COR-L47 (cell line): ENCODE measurements at places on chromosomes 2 and 18.
A peak's percentile ranks its signal among the peaks of the same experiment; 100 is the strongest.

DNA sequence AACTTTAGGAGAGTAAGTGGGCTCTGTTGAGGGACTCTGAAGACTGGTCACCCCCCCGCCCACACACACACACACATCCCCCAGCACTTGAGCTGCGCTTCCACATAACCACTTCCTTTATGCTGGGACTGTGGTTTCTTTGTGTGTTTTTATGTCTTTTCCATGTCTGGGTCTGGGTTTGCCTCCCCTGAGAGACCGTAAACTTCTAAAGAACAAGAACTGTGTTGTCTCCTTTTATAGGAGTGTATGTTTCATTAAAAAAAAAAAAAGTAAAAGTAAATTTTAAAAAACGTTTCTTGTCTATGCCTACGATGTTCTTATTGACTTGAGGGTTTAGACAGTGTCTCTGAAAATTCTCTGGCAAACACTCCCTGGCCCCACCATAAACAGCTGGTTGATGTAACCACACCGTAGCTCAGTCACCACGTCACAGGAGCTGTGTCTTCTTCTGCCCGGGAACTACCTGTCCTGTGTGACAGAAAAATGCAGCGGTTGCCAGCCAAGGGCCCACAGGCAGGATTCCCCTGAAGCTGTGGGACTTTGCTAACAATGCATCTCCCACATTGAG, 68.0 kb downstream of the KLHL29 start:
- no peak for DNase-seq

DNA sequence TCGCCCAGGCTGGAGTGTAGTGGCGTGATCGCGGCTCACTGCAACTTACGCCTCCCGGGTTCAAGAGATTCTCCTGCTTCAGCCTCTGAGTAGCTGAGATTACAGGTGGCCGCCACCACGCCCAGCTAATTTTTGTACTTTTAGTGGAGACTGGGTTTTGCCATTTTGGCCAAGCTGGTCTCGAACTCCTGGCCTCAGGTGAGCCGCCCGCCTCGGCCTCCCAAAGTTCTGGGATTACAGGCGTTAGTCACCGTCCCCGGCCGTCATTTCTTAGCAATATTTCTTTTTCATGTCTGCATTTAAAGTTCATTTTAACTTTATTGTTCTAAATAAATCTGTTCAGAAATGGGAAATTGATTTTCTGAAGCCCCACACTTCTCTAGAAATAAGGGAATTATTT, 597.3 kb upstream of the DDX18 start:
- no peak for DNase-seq

DNA sequence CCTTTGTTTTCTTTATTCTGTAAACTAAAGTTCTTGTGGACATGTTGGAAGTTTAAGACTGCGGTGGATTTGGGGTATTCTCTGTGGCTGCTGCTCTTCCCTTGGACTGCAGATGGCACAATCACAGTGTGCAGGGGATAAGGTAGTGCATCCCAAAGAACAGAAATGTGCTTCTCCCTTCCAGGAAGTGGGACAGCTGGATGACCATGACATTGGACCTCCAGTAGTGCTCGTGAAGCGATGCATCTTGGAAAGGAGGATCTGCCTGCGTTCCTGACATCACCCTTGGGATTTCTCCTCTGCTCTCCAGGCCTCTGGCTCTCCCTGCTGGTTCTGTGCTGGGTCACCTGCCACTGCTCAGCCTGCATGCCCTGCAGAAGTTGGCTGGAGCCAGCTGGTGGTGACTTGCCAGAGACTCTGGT, 109.9 kb downstream of the SLC4A3 start:
- DNase-seq: no peak

GRCh38 chr2:145321344-145321743, 801.4 kb upstream of the ZEB2 start:
- no peak for DNase-seq

- no peak for DNase-seq
Observed at GRCh38 chr2:42519624-42520023, 25.8 kb upstream of the KCNG3 start.

DNA sequence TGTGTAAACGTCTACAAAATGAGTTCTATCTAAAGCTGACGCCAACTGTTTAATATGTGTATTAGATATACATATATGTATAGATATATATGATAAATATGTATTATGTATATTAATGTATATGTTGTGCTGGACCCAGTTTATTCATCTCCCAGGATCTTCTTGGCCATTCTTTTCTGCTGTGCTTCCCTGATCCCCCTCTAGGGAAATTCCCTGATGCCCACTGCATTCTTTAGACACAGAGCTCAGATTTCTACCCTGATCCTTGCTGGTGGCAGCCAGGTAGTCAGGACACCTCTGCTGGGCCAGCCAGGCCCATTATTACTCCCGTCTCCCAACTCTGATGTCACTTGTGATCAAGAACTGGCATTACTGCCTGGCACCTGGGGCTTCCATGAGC, 292.0 kb downstream of the PTPRM start:
- no peak for DNase-seq

DNA sequence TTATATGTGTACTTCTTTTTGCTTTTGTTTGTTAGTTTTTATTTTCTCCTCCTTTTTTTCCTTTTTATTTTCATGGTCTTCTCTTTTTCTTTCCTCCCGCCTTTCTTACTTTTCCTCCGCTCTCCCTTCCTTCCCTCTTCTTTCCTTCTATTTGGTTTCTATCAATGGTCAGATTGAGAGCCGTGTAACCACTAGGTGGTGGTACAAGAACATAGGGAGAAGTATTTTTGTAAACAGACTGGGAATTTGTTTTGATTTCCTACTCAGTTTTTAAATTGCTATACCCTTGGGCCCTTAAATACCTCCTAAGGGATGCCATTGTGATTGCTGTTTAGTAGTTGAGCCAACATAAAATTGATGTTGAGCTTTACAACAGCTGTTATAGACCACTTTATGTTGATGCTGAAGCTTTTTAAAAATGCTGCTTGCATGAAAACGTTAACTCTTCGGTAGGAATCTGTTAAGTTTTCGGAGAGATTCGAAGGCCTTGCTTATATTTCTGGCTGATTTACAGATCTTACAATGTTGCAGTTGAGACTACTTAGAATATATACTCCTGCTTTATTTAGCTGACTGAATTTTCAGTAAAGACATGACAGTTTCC, 124.2 kb downstream of the UBE2E3 start:
- peak; percentile 60 for DNase-seq

- no peak for DNase-seq
Observed at GRCh38 chr18:49843778-49844625, 30.7 kb upstream of the ACAA2 start.
